ENCODE measurements at places on chromosomes 1 and 21. TPM values are rescaled to one million over a fixed set of nuclear protein-coding genes. Genes with fewer than 3 reads are reported as not detected.

The TBX15 gene
- 0.20 TPM for total RNA-seq

The GJC2 gene
- 2.8 TPM for total RNA-seq

The LCE6A gene
- not detected for total RNA-seq

The ADORA1 gene
- total RNA-seq = 7.3 TPM

The FAM72D gene
- total RNA-seq = 0.52 TPM

The RASAL2 gene
- 26.7 TPM for total RNA-seq

The TCP10L gene
- 2.1 TPM for total RNA-seq

The TRABD2B gene
- 11.2 TPM for total RNA-seq

The GRIK3 gene
- total RNA-seq = 1.1 TPM

The IQGAP3 gene
- total RNA-seq = 2.5 TPM

The KCNE1 gene
- total RNA-seq = 0.69 TPM

The MEAF6 gene
- 74.2 TPM for total RNA-seq

The HSD3B1 gene
- not detected for total RNA-seq

The PRAMEF12 gene
- not detected for total RNA-seq

The DDOST gene
- total RNA-seq = 200 TPM

The UBL4B gene
- total RNA-seq = not detected

- DNase-seq = no peak
These were observed 21.0 kb downstream of the EIF2D start for GRCh38 chr1:206591226-206591625.

- DNase-seq = no peak
These were observed 49.8 kb downstream of the ELK4 start for GRCh38 chr1:205582046-205582445.

GRCh38 chr1:79716447-79716846 lies 709.9 kb upstream of the ADGRL4 start:
- DNase-seq = no peak

- DNase-seq = no peak
These were observed 157.4 kb upstream of the L1TD1 start for GRCh38 chr1:62037274-62037673.

DNA sequence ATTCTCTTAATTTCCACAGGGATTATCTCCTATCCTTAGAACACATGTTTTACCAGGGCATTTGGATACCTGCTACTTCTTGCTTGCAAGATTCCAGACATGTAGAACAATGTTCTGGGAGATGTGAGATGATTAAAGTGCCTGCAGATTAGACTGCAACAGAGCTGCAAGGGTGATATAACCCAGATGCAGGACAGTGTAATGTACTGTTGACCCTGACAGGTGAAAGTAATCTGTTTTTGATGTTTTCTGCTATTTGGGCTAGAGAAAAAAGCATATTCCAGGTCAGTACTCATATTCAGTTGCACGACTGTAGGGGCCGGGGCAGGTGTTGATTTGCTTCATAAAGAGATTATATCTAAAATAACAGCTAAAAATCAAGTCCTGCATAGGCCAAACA lies 27.1 kb upstream of the TMEM54 start:
- no peak for DNase-seq

GRCh38 chr1:235324296-235324695 lies 3.7 kb downstream of the ARID4B start:
- no peak for DNase-seq

- DNase-seq = no peak
These were observed 3.1 kb upstream of the TXNIP start for GRCh38 chr1:145999321-146000024.

DNA sequence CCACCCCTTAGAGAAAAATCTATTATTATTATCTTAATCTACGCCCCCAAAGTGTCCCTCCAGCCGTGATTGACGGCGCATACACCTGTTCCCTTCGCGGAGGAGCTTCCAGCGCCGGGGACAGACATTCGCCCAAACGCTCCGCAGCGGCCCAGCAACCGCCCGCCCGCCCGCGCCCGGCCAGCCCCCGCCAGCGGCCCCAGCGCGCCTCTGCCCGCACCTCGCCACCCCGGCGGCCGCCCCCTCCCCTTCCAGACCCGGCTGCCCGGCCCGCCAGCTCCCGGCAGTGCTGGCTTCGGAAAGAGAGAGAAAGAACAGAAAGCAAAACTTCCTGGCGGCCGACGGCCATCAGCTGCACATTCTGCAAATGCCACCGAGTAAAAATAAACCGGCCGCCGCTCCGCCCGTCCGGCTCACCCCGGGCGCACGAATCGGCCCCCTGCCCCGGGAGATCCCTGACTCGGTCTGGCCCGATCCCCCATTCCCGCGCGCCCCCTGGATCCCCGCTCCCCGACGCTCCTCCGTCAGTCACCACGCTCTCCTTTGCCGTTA lies 1.6 kb downstream of the CASZ1 start:
- no peak for DNase-seq

- DNase-seq = peak; percentile 76
These were observed 66.6 kb downstream of the GABPA start for GRCh38 chr21:25801217-25802014.

DNA sequence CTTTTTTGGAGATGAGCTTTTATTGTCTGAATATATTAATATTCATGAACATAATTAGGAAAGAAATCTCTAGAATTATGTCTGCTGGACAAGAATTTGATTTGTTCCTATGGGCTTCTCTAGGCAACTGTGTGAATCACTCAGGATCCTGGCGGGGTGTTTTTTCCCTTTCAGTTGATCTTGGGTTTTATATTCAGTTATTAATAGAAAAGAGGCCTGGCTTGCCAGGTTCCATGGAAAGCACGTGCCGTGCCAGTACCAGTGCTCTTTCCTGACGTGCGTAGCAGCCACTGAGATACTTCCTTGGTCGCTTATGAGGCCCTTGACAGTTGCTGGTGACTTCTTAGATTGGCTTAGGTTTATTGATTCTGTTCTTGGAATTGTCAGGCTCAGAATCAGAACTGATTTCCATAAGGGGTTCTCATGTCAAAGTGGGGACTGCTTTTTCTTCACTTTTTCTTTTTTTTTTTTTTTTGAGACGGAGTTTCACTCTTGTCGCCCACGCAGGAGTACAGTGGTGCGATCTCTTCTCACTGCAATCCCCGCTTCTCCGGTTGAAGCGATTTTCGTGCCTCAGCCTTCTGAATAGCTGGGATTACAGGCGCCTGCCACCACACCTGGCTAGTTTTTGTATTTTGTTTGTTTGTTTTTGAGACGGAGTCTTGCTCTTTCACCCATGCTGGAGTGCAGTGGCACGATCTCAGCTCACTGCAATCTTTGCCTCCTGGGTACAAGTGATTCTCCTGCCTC lies 48.7 kb upstream of the KIF1B start:
- DNase-seq = peak; percentile 50

GRCh38 chr1:20485527-20486456 lies at the start of gene CAMK2N1:
TSS of gene CAMK2N1 (minus strand) at chr1:20486210. CDS start at chr1:20485379, 831 bp downstream.
- DNase-seq = peak; percentile 80

GRCh38 chr1:89191314-89191713 lies 7.4 kb downstream of the GBP4 start:
- DNase-seq = no peak

- no peak for DNase-seq
These were observed 2.7 kb downstream of the C1QTNF12 start for GRCh38 chr1:1243807-1244191.

- DNase-seq = no peak
These were observed 61.0 kb downstream of the ATP5PO start for GRCh38 chr21:33854604-33855003.

GRCh38 chr1:165435801-165436200 lies 9.1 kb downstream of the RXRG start:
- no peak for DNase-seq

GRCh38 chr1:244113532-244114320 lies 62.6 kb downstream of the ZBTB18 start:
- DNase-seq = no peak

DNA sequence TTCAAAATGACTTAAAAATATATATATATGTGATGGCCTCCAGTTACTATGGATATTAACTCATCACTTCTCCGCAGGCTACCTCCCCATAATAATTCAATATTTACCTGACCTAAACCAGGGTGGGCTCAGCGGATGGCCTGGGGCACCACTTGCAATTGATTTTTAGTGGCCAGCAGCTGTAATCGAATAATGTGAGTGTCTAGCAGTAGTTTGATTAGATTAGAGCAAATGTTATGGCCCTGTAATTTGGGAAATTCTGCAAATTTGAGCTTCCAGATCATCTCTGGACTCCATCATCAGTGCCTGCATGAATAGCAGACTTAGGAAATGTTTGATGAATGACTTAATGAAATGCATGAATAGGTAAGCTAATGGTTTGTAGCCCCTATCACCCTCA lies 14.7 kb downstream of the SUSD4 start:
- DNase-seq = no peak

- DNase-seq = no peak
These were observed 270.8 kb downstream of the COL11A1 start for GRCh38 chr1:102837551-102837950.

- DNase-seq = peak; percentile 44
These were observed 17.0 kb downstream of the DHRS3 start for GRCh38 chr1:12600880-12601633.

DNA sequence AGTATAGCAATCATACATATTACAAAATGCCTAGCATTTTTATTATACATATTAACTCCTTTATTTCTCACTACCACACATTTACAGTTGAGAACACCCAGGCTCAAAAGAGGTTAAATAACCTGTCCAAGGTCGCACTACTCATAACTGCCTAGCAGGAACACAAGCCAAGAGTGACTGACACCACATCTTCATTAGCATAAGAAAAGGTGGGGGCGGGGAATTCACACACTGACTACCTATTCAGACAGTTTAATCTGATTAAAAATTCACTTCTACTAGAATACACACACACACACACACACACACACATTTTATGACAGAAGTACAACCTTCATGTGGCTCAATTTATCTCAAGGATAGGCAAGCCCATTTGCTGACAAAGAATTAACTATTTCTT lies 77.8 kb upstream of the CACHD1 start:
- no peak for DNase-seq

GRCh38 chr1:12201352-12202189 lies 28.3 kb upstream of the VPS13D start:
- DNase-seq = no peak

- DNase-seq = no peak
These were observed 1313.1 kb downstream of the MRPL39 start for GRCh38 chr21:24294171-24294570.

DNA sequence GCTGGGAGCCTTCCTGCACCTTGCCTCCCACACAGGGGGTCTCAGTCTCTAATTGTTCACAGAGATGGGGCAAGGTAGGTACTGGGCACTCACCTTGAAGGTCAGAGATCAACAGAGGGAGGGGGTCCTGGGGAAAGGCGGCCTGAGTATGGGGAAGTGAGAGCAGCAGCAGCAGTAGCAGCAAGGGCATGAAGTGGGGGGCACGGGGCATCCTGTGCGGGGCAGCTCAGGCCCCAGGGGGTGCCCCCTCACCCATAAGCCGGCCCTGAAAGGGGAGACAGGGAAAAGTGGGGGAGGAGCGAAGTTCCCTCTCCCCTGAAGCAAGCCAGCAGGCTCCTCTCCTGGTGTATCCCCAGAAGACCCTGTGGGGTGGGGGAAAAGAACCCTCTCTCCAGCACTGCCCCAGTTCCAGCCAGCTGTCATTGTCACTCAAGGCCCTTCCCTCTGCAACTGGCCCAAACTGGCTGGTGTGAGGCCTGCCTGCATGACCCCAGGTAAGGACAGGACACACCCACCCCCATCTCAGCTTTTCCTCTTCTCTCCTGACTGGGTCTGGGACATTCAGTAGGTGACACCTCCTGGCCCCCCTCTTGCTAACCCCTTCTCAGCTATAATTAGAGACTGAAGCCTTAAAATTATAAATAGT lies 3.9 kb downstream of the SEMA6C start:
- no peak for DNase-seq

- no peak for DNase-seq
These were observed 76.2 kb upstream of the PGBD5 start for GRCh38 chr1:230502306-230502705.

DNA sequence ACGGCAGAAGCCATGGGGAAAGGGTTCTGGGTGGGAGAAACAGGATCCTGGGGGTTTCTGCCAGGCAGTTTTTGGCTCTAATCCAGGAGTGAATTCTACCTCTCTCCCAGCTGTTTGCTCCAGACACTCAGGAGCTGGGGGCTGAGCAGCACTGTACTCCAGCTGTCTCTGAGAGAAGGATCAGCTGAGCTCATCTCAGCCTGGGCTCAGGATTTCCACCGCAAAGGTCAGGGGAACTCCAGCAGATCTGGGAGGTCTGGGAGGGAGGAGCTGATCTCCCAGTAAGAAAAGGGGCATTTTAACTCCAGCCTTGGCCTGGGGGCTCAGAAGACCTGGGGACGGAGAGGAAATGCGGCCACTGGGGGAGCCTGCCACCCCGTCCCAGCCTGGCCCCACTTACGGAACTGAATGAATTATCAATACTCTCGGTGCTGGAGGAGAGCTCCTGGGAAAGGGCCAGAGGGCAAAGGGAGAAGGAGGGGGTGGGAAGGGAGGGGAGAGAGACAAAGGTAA lies 17.3 kb downstream of the PI4KB start:
- DNase-seq = no peak

GRCh38 chr1:41726899-41727748 lies 191.6 kb downstream of the HIVEP3 start:
- peak; percentile 49 for DNase-seq

DNA sequence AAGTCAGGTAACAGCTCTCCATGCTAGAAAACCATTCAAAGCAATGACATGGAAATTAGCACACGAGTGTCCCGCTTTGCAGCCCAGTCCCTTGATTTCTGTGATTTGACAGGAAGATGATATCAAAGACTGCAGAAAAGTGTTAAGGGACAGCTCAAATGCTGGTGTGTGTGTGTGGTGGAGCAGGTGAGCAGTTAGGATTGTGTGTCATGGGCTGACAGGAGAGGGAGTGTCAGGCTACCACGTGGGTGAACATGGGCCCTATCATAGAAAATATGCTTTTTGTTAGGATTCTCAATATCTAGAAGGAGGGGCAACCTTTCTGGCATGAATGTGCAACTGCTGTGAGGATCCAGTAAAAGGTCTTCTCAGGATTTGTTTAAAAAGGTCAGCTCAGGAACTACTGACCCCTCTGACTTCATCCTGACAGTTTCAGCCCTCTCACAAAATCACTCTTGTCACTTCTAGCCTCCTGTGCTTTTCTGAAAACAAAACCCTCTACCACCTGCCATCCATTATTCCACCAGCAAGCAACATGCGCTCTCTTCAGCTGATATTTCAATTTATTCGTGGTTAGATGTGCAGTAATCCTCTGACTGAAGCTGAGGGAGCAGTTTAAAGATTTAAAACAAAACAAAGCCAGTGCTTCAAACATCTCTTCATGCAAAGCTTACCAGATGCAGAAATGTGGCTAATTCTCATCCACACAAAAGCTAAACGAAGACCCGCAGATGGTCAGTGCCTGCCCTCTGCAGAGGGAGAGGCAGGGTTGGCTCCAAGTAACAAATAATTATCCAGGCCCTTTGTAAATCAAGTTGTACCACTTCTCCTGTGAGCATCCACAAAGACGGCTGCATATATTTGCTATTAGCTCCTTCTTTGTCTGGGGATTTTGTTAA lies 397.9 kb downstream of the PTBP2 start:
- no peak for DNase-seq

All from mucosa of gallbladder (tissue), 1 donor.